ENCODE measurements at places on chromosomes 3 and 15.

DNA sequence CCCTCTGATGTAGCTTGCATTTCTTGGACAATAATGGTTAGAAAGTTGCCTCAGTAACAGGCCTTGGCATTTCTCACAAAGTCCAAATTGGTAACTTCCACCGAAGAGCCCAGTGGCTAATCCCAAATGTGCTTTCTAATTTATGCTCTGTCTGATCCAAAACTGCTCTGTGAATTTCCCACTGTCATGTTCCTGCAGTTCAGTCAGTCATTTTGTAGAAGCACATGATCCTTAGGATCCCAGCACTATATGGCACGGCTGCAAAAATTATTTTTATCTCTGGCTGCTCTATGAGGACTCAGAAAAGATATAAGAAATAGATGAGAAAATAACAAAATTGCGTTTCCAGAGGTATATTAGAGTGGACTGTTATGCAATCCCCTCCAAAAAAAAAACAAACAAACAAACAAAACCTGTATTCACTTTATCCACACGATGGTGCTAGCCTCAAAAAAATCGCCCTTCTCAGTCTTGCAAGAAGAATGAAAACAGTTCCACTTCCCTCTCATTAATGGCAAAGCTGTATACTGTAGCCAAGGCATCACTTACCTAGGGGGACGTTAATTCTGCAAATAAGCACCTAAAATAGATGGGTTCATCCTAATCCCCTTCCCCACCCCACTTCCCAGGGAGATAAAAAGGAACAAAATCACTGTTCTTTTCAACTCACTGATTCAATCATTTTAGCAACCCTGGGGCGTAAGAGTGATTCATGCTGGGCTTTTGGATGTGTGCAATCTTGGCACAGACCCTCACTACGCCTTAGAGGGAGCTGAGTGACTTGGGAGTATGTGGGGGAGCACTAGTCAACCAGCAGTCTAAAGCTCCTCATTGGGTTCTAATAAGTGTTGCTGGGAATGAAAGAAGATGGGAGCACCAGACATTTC, 61.3 kb downstream of the TMCO5A start:
- no peak for DNase-seq

DNA sequence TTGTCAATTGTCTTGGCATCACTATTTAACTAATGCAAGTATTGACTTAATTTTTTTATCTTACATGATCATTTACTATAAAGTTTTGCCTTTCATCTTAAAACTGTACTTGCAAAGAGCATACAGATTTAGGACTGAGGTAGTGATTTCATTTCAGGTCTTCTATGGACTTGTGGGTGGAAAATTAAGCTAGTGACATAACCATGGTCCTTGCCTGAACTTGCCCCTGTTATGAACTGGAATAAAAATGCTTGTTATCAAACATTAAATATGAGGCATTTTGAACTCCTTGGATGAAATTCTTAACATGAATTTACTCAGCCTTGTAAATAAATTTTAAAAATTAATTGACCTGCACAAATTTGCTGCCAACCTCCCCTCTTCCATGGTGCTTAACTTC, 712.0 kb downstream of the NAALADL2 start:
- no peak for DNase-seq

GRCh38 chr15:94168250-94168649, 63.1 kb upstream of the MCTP2 start:
- DNase-seq = no peak

DNA sequence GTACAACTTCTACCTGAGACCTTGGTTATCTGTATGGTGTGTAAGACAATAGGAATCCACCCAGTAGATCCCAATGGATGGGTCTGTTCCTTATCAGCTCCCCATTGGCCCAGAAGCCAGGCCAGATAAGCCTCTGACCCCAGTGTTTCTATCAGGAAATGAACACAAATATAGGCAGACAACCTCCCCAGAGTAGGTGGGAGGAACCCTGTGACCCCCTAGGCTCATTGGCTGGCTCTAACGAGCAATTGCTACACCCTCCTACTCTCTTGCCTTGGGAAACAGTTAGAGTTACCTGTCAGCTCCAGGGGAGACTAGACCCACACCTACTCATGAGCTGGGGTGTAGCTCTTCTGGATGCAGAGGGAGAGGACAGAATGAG, 299.9 kb downstream of the UACA start:
- DNase-seq = no peak

- DNase-seq = no peak
Measured at GRCh38 chr3:127044996-127045395, 62.1 kb downstream of the PLXNA1 start.
